ENCODE measurements at places on chromosomes 3 and 15. TPM values are rescaled to one million over a fixed set of nuclear protein-coding genes. Genes with fewer than 3 reads are reported as not detected.

NMNAT3 gene
- 7.8 TPM for total RNA-seq

CA12 gene
- 1.5 TPM for total RNA-seq

REC114 gene
- not detected for total RNA-seq

STAG1 gene
- 62.5 TPM for total RNA-seq

SST gene
- total RNA-seq: not detected

Data from subcutaneous adipose tissue (tissue), 4 donors.